Common myeloid progenitor, CD34-positive (primary cell): ENCODE measurements at places on chromosomes 16 and 17.

- DNase-seq, result no peak
These were observed 660 bp downstream of the RHBDF1 start for GRCh38 chr16:71540-72401.

DNA sequence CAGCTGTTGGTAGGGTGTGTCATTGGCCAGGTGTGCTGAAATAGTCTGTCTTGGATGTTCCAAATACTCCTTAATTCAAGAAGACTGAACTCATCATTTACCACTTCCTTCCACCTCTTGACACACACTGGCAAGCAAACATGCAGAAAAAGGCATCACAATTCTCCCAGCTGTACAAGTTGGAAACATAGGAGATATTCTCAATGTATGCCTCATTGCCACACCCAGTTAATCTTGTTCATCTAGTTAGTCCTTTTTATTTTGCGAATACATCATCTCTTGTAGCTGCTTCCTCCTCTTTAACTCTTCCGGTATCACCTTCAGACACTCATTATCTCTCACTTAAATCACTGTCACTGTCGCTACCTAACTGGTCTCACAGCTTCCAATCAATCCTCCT is 75.1 kb upstream of the GOT2 start:
- DNase-seq, result no peak

DNA sequence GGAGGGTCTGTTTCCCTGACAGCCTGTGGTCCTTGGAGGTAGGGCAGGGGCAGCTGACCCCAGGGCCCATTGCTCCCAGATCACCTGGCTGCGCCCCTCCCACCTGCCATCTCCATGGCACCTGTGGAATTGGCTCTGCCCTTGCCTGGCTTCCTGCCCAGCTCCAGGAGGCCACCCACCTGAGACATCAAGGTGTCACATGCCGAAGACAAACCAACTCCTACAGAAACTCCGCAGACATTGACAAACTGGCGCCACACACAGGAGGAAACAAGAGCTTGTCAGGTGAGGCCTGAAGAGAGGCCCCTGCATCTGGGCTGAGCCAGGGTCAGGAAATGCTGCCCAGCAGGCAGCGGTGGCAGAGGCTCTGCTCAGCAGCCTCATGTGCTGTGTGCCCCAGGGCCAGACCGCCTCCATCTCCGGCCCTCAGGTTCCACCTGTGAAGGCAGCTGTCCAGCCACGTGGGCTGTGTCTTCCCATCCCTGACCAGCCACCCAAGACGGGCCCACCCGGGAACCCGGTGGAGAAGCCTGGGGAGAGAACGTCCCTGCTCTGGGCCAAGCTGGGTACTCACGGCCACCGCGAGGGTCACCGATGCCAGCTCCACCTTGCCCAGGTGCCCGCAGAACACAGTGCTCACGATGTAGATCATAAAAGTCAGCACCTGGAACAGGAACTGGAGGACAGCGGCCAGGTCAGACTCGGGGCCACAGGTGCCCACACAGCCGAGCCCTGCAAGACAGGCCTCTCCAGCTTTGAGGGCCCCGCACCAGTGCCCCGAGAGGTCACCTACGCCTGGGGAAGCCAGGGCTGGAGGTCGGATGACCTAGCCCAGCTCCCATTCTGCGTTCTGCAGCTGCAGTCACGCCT is 1.6 kb downstream of the SLC47A2 start:
- no peak for DNase-seq

DNA sequence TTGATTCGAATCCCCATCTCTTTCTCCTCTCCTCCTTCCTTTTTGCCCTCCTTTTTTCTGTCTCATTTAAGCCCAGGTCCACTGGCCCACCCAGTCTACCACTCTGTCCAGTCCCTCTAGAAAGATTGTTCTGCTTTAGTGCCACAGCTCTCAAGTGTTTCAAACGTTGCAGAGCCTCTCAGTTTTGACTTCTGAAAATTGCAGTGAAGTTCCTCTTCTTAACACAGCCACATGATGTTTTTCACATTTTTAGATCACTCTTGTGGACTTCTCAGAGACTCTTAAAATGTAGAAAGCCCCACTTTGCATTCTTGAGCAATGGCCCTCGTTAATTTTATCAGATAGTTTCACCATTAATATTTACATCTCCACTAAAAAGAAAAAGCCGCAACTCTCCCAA is 253.1 kb downstream of the HAPSTR1 start:
- DNase-seq, result no peak

- DNase-seq, result no peak
These were observed 3.0 kb downstream of the IL27 start for GRCh38 chr16:28503470-28504259.

DNA sequence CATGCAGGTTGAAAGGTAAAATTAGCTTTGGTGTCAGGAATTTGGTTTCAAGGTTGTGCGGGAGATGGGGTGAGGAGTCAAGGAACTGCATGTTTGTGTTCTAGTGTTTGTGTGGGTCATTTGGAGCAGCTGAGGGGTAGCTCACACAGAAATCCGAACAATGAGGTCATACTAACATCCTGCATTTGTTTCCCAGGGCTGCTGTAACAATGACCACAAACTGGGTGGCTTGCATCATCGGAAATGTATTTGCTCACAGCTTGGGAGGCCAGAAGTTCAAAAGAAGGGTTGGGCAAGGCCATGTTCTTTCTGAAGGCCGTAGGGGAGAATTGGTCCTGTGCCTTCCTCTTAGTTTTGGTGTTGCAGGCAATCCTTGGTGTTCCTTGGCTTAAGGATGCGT is 287.4 kb downstream of the HAPSTR1 start:
- DNase-seq, result no peak
